Heart right ventricle (tissue), 16 donors: ENCODE measurements at places on chromosomes 4 and X. TPM values are rescaled to one million over a fixed set of nuclear protein-coding genes. Genes with fewer than 3 reads are reported as not detected.
A peak's percentile ranks its signal among the peaks of the same experiment; 100 is the strongest.

The GPR119 gene
- total RNA-seq = not detected

GRCh38 chr4:23937173-23937572 lies 47.3 kb upstream of the PPARGC1A start:
- no peak for DNase-seq

- DNase-seq = no peak
These were observed 136.3 kb upstream of the SMAD1 start for GRCh38 chr4:145345401-145345800.

DNA sequence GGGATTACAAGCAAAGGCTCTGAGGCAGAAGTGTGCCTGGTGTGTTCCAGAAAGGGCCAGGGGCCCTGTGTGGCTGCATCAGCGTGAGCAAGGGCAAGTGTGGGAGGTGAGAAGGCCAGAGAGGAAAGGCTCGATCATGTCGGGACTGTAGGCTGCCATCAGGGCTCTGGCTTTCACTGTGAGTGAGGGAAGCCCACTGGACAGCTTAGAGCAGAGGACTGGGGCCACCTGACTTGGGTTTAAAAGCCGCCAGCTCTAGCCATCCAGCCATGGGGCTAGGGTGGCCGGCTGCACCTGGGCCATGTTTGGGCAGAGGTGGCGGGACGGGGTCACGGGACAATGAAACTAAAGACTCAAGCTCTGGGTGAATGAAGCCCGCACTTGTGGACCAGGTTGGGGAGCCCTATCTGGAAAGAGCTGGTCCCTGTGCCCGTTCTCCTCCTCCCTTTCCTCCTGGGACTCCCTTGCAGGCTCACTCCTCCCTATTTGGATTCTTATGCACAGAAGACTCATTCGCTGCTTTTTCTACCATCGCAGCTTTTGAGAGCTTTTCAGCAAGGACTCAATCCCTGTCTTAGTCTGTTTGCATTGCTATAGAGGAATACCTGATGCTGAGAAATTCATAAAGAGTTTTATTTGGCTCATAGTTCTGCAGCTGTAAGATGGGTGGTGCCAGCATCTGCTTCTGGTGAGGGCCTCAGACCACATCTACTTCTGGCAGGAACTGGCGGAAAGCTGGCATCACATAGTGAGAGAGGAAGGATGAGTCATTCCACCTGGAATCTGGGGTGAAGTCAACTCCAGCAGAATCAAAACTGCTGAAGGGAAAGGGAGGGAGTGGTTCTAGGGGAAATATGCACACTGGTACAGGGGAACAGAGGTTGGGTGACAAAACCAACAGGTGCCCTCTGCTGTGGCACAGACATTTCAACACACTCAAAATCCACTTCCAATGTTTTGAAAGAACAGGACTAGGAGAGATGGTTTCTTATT lies 15.3 kb downstream of the CTAG1B start:
- DNase-seq = no peak

GRCh38 chr4:108172753-108173598 lies 4.2 kb upstream of the LEF1 start:
- DNase-seq = peak; percentile 28

GRCh38 chrX:74613370-74614092 lies 893 bp downstream of the RLIM start:
- DNase-seq = no peak

DNA sequence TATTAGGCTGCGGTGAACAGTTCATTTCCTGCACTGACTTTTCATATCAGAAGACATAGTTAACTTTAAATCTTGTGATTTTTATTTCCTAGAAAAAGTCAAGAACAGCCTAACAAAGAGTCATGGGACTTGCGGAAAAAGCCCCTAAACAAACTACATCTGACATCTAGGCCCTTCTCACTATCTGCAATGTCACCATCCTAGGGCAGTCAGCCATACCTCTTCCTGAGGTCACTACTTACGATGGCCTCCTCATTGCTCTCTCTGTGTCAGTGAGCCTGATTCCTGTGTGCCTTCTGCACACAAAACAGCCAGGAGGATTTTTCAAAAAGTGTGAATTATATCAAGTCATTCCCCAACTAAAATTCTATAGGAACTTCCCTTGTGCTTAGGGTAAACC lies 22.4 kb upstream of the KIT start:
- no peak for DNase-seq

The VEGFD gene
- total RNA-seq = 4.8 TPM

DNA sequence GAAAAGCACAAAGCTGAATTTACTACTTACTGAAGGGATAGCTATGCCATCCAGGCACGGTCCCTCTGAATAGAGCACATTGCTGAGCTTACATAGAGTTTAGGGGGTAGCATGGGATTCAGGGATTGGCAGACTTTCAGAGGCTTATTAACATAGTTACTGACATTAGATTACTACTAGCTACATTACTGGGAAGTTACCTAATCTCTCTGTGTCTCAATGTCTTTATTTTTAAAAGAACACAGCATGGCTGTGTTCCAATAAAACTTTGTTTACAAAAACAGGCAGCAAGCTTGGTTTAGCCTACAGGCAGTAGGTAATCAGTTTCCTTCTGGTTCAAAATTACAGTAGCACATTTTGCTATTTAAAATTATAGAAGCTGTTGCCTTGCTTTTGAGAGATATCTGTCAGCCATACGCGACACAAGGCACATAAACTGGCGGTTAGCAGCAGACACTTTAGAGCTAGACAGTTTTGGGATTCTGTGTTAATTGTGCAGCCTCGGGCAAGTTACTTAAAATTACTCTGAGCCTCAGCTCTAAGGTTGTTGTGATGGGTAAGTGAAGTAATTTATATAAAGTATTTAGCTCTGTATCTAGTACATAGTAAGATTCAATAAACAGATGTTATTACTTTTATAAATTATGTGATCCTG lies 6.9 kb downstream of the KLHL8 start:
- no peak for DNase-seq

The IQCM gene
- not detected for total RNA-seq

GRCh38 chr4:185470501-185471195 lies 885 bp downstream of the CCDC110 start:
- peak; percentile 50 for DNase-seq

The MAGEA12 gene
- total RNA-seq = not detected

The SATL1 gene
- not detected for total RNA-seq

DNA sequence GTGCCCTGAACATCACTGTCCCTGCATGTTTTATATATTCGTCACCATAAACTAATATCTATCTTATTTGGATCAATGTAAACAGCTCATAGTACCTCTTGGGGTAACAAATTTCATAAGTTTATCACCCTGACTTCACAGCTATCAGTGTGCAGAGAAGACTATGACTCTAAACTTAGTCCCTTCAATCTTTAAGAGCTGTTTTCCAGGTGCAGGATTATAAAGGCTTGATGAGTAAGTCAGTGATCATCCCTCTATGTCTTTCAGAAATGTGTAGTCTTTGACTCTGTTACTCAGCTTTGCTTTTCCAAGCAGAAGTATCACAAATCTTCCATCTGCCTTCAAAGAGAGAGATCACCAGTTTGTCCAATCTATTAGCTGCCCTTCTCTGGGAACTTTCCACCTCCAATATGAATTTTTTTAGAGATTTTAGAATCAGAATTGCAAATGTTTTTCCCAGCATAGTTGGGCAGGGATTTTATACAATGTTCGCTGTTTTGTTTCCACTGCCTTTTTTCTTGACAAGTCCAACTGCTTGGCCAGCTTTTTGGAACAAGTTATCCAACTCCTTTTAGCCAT lies 45.1 kb upstream of the TSPAN7 start:
- DNase-seq = no peak

The SLITRK2 gene
- 0.36 TPM for total RNA-seq

The GRIA2 gene
- not detected for total RNA-seq

The HTN1 gene
- not detected for total RNA-seq

The GRPR gene
- 0.57 TPM for total RNA-seq

GRCh38 chr4:186010821-186011220 lies 58.1 kb upstream of the TLR3 start:
- DNase-seq = no peak

GRCh38 chrX:17854531-17854930 lies 6.6 kb downstream of the RAI2 start:
- DNase-seq = no peak

The GLOD5 gene
- not detected for total RNA-seq

DNA sequence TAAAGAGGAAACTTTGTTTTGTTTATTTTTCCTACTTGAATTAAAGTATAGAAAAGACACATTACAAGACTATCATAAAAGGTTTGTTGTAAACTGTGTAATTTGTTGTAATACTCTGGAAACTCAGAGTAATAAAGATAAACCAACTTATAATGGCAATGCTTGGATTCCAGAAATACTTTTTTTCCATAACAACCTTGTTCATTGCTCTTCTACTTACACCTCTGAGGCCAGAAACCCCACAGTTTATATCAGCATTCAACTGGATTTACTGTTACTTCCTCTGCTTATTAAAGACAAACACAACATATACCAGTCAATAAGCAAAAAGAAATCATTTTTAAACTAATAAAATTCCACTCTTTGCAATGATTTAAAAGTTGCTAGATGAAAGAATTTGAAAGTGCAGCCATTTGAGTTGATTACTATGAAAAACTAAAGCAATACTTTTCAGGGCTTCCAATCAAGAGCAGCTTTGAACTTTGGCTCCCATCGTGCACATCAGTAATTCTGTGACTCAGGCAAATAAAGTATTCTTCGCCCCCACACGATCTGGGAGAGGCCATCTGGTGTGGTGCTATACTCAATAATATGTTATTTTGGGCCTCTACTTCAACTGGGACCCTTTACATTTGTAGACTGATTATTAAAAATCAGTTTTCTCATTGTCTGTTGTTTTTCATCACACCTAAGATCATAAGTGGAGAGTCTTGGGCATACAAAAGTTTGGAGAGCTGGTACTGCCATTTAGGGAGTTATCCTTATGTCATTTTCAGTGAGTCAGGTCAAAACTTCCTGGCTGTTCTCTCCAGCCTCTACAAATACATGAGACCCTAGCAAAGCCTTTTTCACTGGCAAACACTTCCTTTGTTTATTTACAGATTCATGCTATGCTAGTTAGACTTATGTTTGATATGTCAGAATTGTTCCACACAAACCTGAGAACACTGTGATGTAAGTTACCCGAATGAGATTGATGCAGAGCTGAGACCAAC lies 20.5 kb downstream of the DDIT4L start:
- DNase-seq = no peak

GRCh38 chr4:17068891-17069290 lies 170.4 kb upstream of the LDB2 start:
- no peak for DNase-seq

GRCh38 chr4:11480683-11481082 lies 52.0 kb upstream of the HS3ST1 start:
- DNase-seq = peak; percentile 16

GRCh38 chr4:186829097-186829496 lies 105.4 kb upstream of the FAT1 start:
- DNase-seq = no peak

DNA sequence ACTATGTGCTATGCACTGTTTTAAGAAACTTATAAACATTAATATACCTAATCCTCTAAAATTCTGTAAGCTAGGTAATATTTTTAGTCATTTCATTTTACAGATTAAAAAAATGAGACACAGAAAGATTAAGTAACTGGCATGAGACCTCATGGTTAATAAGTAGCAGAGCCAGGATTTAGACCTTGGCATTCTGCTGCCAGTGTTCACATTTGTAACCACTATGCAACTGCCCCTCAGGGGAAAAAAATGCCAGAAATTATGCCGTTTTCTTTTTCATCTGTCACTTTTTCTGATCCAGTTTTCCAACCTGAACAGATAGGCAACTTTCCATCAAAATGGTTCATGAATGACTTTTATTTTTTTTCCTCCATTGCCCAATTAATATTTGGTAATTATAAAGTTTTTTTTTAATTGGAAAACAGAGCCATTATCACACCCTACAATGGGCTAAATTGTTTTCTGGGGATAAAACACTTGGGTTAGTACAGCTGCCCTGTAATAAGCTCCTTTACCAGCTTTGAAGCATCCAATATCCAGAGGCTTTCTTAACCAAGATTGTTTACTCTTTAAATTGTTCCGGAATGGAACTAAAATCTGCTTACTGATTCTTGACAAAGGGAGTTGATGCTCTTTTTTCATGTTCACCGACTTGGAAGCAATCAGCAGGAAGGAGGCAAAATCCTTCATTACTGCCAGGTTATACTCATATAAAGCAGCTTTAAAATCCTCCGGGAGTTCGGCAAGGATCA lies 56.4 kb upstream of the DDX60 start:
- no peak for DNase-seq

The TACC3 gene
- 2.5 TPM for total RNA-seq

DNA sequence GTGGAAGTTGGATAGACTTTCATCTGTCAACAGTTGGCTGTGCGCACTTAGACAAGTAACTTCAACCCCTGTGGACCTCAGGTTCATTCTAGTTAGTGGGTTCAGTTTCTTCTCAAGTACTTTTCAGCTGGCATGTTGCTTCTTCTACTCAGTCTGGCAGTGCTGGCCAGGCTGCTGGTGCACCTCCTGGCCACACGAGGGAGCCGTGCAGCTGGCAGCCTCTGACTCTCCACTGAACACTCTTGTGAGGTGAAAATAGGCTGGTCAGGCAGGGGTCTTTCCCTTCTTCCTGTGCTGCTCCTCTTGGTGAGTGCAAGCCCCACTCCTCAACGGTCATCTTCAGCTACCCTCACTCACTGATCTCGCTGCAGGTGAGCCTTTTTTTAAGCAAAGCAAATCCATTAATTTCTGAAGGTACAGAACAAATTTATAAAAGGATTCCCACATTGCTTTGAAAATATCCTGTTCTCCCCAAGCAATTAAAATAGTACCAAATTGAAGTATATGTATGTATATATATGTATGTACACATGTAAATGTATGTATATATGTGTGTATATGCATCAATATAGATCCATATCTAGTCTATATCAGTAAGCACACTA lies 30.6 kb downstream of the LONRF3 start:
- DNase-seq = peak; percentile 13

- DNase-seq = peak; percentile 46
These were observed 484.4 kb upstream of the NR3C2 start for GRCh38 chr4:148926276-148927260.

The PNMA6F gene
- total RNA-seq = not detected

DNA sequence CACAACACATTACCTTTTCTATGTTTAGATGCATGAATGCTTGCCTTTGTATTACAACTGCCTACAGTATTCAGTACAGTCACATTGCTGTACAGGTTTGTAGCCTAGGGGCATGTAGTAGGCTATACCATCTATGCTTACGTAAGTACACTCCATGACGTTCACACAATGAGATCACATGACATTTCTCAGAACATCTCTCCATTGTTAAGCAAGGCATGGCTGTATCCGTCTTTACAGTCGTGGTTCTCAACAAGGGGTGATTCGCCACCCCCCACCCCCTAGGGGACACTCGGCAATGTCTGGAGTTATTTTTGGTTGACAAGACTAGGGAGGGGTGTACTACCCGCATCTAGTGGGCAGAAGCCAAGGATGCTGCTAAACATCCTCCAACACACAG lies 12.1 kb downstream of the CD99L2 start:
- DNase-seq = no peak

DNA sequence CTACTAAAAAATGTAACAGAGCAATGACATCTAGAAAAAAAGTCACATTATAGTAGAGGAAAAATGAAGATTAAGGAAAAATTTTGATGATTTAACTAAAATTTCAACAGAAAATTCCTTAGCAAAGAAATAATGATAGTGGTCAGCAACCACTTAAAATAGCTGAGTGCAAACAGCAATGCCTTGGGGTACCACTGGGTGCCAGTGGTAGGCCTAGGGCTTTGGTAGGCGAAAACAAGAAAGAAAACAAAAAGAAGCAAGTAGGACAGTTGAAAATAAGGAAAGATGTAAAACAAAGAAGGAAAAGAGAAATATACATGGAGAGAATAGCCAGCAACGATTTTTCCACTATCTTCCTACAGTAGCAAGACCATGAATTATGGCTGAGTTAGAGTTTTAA lies 313.5 kb upstream of the IRS4 start:
- no peak for DNase-seq

The LINC00632 gene
- total RNA-seq = 118 TPM

- no peak for DNase-seq
These were observed 171.7 kb downstream of the PAPSS1 start for GRCh38 chr4:107548211-107548905.
